ENCODE measurements at places on chromosomes 1 and 21.

DNA sequence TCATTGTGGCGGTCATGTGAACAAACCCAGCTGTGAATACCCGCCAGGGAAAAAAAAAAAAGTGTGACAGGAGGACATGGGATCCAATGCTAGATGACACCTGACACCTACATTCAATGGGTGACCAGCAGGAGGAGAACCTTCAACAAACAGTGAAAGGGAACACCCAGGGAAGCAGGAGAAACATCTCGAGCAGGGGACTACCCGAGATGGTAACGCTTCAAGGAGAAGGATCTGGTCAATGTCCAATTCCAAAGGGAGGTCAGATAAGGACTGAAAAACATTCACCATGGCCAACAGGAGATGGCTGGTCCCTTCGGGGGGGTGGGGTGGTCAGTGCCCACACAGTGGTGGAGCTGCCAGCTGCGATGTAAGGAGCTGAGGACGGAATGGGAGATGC is 46.3 kb downstream of the PTPN14 start:
- no peak for DNase-seq

- peak; percentile 12 for DNase-seq
Observed at GRCh38 chr1:114093624-114094362, 59.9 kb downstream of the SYT6 start.

GRCh38 chr1:66278260-66279021 is 255.5 kb upstream of the SGIP1 start:
- no peak for DNase-seq

- DNase-seq = no peak
Observed at GRCh38 chr1:155245163-155245524, 10.1 kb downstream of the ENTREP3 start.

- no peak for DNase-seq
Observed at GRCh38 chr21:31442339-31442738, 98.3 kb upstream of the TIAM1 start.

DNA sequence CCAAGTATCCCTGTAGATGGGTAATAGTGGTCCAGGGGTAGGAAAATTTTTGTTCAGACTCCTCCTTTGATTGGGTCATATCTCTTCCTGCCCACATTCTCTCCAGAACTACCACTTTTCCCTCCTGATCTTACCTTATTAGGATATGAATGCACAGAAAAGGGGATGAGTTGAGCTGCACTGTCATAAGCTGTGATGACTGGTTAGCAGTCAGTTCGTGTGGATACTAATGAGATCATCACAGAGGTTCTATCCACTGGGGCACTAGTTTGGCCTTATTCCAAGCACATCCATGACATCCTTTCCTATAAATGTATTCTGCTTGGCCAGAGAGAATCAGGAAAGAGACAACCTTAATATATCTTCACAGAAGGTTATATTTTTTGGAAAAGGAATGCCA is 22.1 kb upstream of the TBX15 start:
- no peak for DNase-seq

- peak; percentile 79 for DNase-seq
Observed at GRCh38 chr1:232271991-232272589, 357.8 kb downstream of the SIPA1L2 start.

GRCh38 chr1:110197905-110198629 is 12.0 kb upstream of the KCNC4 start:
- DNase-seq = no peak

GRCh38 chr1:213124590-213124989 is 73.5 kb downstream of the RPS6KC1 start:
- DNase-seq = no peak

- DNase-seq = no peak
Observed at GRCh38 chr1:110200666-110201065, 9.4 kb upstream of the KCNC4 start.

GRCh38 chr1:94919241-94920030 is 7.5 kb downstream of the CNN3 start:
- DNase-seq = no peak

GRCh38 chr1:247338723-247339275 is 7.1 kb upstream of the ZNF496 start:
- DNase-seq = no peak

- peak; percentile 63 for DNase-seq
Observed at GRCh38 chr21:33588485-33589335, at the start of gene DONSON. TSS of gene DONSON (minus strand) at chr21:33588684. CDS start at chr21:33588641, 43 bp downstream.

DNA sequence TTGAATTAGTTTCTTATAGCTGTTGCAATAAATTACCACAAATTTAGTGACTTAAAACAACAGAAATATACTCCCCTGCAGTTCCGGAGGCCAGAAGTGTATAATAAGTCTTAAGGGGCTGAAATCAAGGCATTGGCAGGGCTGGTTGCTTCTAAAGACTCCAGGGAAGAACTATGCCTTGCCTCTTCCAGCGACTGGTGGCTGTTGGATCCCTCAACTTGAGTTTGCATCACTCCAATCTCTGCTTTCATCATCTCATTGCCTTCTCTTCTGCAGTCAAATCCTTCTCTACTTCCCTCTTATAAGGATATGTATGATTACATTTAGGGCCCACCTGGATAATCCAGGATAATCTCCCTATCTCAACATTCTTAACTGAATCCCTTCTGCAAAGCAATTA is 19.1 kb upstream of the MED18 start:
- DNase-seq = no peak

DNA sequence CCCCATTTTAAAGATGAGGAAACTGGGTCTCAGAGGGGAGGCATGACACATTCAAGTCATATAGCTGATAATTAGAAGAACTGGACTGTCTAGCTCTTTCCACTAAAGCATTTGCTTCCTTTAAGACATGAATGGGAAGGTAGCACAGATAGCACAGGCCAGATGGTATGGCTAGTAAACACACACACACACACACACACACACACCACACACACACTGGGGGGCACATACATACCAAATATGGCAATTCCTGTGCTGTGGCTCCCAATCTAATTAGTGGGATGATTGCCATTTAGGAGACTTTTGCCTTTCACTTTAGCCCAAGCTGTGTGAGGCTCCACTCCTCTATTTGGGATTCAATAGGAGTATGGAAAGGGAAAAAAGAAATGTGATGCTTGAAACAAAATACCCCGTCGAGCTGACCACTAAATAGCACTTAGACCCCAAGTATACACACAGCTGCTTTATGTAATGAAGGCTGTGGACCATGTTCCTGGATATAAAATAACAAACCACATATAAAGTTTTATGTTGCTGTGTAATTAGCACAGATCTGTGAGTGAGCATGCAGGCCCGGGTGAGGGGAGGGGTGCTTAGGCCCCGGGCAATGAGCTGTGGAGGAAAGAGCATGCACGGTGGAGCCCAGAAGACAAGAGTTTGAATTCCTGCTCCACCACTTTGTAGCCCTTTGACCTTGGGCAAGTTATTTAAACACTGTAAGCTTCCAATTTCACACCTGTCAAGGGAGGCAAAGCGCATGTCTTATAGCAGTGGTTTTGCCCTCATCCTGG is 6.8 kb upstream of the TRABD2B start:
- DNase-seq = no peak

GRCh38 chr1:195569934-195570333 is 1038.3 kb downstream of the KCNT2 start:
- DNase-seq = no peak

DNA sequence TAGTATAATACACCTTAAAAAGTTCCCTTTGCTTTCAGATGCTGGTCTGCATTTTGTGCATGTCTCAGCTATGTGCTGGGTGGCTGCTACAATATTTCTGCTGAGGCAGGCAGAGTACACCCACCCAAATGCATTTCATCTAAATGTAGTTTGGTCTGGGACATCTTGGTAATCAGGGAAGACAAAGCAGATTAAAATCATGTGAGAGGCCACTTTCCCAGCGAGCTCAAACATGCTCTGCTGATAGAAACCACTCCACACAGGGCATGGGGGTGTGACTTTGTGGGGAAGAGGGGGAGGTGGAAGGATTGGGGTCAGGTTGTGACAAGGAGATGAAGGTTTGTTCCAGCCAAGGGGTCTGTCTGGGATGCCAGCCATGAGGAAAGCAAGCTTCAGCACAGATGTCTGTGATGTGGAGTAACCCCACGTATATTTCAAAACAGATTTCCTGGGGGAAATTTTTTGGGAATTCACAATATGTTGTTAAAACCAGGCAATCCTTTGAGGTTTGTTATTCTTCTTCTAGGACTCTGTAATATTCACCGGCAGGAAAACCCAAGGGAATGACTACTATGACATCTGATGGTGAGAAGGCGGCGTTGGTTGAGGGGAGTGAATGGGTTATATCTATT is 255.1 kb upstream of the FGGY start:
- no peak for DNase-seq

DNA sequence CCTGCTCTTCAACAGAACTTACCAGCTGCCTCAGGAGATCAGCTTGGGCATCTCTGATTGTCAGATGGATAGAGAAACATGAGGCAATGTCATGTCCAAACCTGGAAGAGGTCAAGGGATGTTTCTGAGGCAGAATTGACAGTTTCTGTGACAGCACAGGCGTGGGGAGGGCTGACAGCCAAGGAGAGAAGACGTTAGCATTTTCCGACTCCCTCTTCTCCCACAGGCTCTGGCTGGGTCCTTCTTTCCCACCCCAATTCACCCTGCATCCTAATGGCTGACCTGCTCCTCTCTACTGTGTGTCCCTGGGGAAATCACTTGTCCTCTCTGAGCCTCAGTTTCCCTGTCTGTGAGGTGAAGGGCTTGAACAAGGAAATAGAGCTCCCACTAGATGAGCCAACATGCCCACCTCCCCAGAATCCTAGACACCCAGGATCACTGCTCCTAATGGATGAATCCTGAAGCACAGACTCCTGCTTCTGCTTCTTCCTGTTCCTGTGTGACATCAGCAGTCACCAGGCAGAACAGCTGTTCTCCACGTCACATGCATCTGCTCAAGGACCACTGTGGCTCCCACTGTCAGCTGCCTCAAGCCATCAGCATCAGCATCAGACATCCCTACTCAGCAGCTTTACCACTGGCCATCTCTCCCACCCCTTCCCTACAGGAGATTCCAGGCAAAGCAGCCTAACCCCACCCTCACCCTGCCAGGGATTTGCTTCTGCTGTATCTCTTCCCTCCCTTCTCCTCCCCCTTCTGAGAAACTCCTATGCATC is 408.0 kb downstream of the MATN1 start:
- DNase-seq = no peak

DNA sequence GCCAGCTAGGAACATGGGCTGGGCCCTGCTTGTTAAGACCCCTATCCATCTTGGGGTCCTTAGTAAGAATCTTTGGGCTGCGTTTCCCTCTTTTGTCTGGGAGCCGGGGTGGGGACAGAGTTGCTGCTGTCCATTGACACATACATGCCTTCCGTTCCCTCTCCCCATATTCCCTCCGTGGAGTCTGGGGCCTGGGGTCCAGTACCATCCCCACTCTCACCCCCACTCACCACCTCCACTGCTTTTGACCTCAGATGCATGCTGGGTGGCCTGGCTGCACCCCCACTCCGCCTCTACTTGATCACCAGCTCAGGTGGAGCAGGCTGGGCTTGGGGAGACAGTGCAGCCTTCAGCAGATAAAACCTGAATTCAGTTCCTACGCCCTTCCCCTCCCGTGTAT is 3.3 kb downstream of the RD3 start:
- DNase-seq = no peak

GRCh38 chr1:22537441-22538139 is 25.7 kb upstream of the EPHA8 start:
- no peak for DNase-seq

- no peak for DNase-seq
Observed at GRCh38 chr1:31753707-31754349, 10.3 kb downstream of the ADGRB2 start.

DNA sequence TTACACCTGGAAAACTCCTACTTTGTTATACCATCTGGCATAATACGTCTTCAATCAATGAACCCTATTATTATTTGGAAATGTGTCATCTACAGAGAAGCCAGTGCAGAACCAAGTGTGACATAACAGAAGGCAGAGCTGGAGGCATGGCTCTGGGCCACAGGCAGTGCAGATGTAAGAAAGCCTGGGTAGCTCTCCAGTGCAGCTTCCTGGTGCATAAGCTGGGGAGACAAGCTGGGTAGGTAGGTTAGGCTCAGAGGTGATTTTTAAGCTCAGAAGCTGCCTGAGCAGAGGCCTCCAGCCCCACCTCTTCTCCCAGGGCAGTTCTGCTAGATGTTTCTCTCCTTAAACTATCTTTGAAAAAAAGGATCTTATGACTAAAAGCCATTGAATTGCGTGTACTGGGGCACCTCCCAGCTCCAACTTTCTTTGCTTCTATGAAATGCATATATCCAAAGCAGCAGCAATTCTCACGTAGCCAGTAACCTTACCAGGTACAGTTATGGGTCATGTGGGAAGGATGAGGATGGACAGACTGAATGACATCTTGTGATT is 30.7 kb downstream of the AKNAD1 start:
- DNase-seq = no peak

GRCh38 chr1:30888391-30888790 is 20.2 kb downstream of the SDC3 start:
- DNase-seq = no peak

- no peak for DNase-seq
Observed at GRCh38 chr1:12457771-12458170, 160.2 kb downstream of the DHRS3 start.

DNA sequence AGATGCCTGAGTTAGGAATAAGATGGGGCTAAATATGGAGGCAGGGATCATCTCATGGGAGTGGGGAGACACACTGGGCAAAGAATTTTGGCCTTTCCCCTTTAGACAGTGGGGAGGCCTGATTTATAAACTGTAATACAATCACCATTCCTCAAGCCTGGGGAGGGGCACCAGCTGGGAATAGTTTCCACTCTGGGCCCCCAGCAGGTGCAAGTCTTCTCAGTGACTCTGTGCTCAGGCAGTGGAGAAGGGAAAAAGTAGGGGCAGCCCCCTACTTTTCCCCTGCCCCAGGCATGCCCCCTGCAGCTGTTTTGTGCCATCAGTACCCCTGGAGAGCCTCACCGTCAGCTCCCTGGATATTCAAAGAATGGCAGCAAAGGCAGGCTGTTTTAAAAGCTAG is 19.1 kb downstream of the COA7 start:
- DNase-seq = no peak

DNA sequence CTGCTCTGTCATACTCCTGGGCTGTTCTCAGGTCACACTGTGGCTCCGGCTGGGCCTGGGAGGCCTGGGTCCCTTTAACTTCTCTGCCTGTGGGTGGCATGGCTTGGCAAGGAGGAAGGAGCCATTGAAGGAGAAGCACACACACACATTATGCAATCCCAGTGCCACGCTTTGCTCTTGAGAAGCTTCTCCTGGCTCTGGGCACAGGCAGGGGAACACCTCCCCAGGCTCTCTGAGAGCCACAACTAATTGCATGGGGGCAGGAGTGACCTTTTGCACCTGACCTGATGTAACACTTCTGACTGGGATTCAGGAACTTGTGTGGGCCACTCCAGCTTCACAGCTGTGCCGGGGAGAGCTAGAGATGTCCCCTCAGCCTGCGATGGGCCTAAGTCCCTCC is 23.1 kb downstream of the LGR6 start:
- DNase-seq = peak; percentile 78

GRCh38 chr21:38356883-38357625 is 100.3 kb downstream of the KCNJ15 start:
- DNase-seq = no peak

- DNase-seq = no peak
Observed at GRCh38 chr21:32626621-32627196, 14.5 kb upstream of the CFAP298 start.

GRCh38 chr1:197737916-197738315 is 37.4 kb downstream of the DENND1B start:
- DNase-seq = no peak

- DNase-seq = peak; percentile 46
Observed at GRCh38 chr1:233868461-233868860, 36.0 kb upstream of the SLC35F3 start.
